Mucosa of gallbladder (tissue), 1 donor: ENCODE measurements at places on chromosomes 3 and 15. TPM values are rescaled to one million over a fixed set of nuclear protein-coding genes. Genes with fewer than 3 reads are reported as not detected.

- no peak for DNase-seq
These were observed 8.7 kb upstream of the CGNL1 start for GRCh38 chr15:57367556-57367955.

GRCh38 chr3:179452872-179453271 is 1.6 kb upstream of the GNB4 start:
- DNase-seq = no peak

The HRH1 gene
- 5.6 TPM for total RNA-seq

DNA sequence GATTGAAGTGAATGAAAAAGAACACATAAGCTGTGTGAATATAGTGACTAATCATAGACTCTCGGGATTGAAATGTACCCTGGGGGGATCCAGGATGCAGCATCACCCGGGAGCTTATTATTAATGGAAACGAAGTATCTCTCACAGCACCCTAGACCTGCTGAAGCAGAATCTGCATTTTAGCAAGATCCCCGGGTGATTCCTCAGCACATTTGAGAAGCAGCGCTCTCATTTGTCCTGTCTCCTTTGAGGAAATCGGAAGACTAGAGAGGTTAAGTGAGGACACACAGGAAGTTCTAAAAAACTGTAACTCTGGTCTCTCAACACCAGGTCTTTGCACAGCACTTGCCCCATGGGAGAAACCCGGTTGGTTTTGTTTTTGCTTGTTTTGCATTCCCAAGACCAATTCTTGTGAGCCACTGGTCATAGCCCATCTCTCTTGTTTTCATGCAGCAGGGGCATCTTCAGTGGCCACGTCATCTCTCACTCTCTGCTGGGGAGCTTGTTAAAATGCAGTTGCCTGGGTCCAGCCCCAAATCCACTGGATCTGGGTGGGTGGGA is 30.2 kb downstream of the ZNF710 start:
- DNase-seq = no peak

DNA sequence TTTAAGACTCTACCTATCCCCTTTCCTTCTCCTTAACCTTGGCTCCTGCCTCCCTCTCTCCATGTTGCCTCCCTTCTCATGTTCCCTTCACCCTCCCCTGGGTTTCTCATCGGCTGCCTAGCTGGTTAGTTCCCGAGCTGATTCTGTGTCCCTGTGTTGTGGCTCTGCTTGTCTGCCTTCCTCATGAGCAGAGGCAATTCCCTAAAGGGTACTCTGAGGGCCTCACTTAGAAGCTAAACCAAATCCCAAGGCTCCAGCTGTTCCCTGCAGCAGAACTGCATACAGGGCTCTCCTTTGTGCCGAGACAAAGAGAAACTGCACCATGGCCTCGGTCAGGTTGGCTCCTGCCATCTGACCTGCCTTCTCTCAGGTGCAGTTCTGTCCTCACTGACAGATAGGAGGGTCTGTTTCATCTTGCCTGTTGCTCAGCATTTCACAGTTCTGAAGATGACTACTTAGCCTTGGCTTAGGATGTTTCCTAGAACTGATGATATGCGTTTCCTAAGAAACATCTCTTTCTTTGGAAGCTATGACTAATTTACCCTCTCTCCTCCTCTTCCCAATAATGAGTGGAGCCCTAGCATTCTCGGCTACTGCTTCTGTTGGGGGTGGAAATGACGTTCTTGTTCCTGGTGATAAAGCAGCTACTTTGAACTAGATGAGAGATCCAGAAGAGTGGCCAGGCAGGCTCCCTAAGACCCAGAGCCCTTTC is 27.1 kb downstream of the DUOX1 start:
- DNase-seq = no peak

GRCh38 chr3:105944276-105944675 is 75.5 kb upstream of the CBLB start:
- no peak for DNase-seq

The GOLGA6B gene
- total RNA-seq = not detected

- no peak for DNase-seq
These were observed 7.7 kb upstream of the CDCP1 start for GRCh38 chr3:45153658-45154437.

- DNase-seq = peak; percentile 50
These were observed 3.4 kb downstream of the RNU6-1 start for GRCh38 chr15:67836477-67836876.

DNA sequence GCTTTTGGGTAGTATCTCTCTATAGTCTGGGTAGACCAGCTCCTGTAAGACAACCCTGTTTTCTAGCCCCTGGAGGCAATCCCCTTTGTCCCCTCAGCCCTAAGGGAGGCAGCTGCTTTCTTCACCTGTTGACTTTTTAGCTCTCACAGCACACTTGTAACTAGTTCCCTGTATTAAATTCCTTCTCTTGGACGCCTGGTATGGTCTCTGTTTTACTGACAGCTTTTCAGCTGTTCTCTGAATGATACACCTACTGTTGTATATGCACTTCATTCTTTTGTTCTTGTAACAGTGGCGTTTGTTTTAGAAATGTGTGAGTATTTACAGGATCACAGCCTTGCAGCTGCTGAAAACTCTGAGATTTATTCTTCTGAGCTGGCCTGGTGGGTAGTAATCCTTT is 413.0 kb upstream of the RBMS3 start:
- DNase-seq = no peak

DNA sequence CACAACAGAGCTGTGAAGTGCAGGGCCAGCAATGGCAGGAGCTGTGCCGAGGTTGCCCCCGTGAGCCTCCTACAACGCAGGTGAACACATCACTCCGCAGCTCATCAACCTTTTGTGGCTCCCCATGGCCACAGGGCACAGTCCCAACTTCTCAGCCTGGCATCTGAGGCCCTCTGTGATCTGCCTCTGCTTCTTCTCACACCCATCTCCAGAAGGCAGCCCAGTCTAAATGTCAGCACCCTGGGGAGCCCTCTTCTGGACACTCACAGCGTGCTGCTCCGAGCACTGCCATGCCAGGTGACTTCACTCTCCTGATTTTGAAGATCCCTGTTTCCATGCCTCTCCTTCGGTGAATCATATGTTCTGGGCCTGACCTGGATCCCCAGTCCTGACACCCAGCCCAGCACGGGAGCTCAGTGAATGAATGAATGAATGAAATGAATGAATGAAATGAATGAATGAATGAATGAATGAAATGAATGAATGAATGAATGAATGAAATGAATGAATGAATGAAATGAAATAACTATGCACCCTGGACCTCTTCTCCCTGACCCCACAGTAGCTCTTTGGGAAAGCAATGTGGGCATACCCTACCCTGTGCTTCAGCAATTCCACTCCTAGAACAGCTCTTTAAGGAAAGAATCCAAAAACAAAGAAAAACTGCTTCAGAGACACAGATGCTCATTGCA is 17.9 kb upstream of the SKIC8 start:
- DNase-seq = peak; percentile 18

DNA sequence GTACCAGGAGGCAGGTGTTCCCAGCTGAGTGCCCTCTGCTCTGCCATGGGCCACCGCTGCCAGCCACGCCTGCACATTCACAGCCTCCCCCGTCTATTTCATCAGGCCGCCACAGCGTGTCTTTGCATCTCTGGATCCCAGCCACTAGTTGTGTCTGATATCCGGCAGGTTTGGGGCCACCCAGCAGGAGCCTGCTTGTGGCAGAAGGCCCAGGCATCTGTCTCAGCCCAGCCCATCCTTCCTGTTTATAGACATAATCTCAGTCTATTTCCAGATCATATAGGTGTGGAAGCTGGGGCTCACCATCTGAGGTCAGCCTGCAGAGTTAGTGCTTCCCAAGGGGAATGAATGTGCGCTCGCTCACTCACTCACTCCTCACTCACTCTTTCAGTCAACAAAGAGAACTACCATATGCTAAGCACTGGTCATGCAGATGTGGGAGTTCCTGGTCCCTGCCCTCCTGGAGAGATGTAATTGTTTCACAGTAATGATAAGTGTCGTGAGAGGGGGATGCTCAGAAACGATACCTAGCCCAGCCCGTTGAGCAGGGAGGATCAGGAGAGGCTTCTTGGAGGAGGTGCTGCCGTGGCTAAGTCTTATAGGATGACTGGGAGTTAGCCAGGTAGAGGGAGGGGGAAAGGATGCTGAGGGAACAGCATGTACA is 60.6 kb downstream of the FGD5 start:
- peak; percentile 72 for DNase-seq

The SCN11A gene
- total RNA-seq = 0.09 TPM

GRCh38 chr15:43872416-43873020 is 45.7 kb downstream of the WDR76 start:
- peak; percentile 66 for DNase-seq

DNA sequence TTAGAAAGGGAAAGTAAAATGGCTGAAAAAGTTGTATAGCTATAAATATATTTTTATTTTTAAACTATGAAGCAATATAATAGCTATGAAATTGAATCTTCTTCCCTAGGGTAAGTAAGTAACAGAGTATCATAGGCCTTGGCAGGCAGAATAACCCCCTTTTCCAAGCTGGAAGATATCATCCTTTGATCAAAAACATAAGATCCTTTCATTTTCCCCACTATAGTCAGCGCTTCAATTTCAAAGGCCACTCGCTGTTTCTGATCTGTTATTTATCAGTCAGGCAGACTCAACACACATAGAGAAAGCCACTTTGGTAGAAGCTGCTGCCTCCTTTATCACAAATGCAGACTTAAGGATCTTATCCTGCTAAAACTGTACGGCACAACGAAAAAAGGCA is 74.0 kb upstream of the UBE2E2 start:
- no peak for DNase-seq

The RBMS3 gene
- total RNA-seq = 49.6 TPM

The BMF gene
- 36.2 TPM for total RNA-seq

The CYP1A1 gene
- 13.8 TPM for total RNA-seq

- DNase-seq = no peak
These were observed 9.6 kb upstream of the LAMP3 start for GRCh38 chr3:183172051-183172639.

GRCh38 chr15:65278480-65278879 is 8.2 kb downstream of the PARP16 start:
- DNase-seq = no peak

The GHSR gene
- total RNA-seq = not detected

The ALG3 gene
- 44.7 TPM for total RNA-seq

GRCh38 chr3:33392703-33393125 is 47.5 kb downstream of the UBP1 start:
- no peak for DNase-seq

The CLRN1 gene
- not detected for total RNA-seq

The ADAMTS17 gene
- 3.6 TPM for total RNA-seq

The ARPP21 gene
- 0.40 TPM for total RNA-seq

GRCh38 chr15:51864408-51865056 is 35.1 kb downstream of the TMOD3 start:
- DNase-seq = no peak

- no peak for DNase-seq
These were observed 26.7 kb downstream of the TKT start for GRCh38 chr3:53229171-53229570.

The FAM174B gene
- 34.4 TPM for total RNA-seq

- DNase-seq = no peak
These were observed 28.5 kb upstream of the ENTPD3 start for GRCh38 chr3:40358454-40358853.

The GOLGA6L10 gene
- total RNA-seq = 1.6 TPM

GRCh38 chr3:71489315-71489761 is 94.2 kb downstream of the FOXP1 start:
- no peak for DNase-seq

DNA sequence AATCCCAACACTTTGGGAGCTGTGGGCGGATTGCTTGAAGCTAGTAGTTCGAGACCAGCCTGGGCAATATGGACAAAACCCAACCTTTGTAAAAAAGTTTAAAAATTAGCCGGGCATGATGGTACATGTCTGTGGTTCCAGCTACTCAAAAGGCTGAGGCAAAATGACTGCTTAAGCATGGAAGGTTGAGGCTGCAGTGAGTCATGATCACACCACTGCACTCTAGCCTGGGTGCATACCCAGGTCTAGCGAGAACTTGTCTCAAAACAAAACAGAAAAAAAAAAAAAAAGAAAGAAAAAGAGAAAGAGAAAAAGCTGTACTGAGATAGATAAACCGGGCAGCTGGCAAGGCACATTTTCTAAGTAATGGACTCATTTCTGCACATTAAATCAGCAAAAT is 10.6 kb downstream of the ARPP19 start:
- no peak for DNase-seq

- DNase-seq = no peak
These were observed 519.2 kb upstream of the AGTR1 start for GRCh38 chr3:148178503-148178902.

GRCh38 chr3:49775538-49775937 is 10.8 kb downstream of the IP6K1 start:
- no peak for DNase-seq

DNA sequence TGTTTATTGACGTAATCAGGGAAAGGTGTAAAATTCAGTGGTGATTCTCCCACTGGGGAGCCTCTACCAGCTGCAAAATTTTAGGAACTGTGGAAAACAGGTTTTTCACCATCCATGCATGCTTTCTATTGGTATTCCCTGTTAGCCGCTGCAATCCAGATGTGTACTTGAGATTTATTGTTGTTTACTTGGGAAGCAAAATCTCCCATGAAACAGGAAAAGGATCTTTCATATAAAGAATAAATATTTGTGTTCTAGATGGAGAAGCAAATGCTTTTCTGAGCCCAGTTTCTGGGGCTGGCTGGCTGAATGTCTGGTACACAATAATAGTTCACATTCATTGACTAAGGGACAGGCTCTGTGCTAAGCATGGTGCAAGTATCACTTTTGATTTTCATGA is 144.6 kb upstream of the RASGRP1 start:
- DNase-seq = no peak

The TNNC1 gene
- total RNA-seq = 0.81 TPM

- no peak for DNase-seq
These were observed 55.9 kb upstream of the ABHD17C start for GRCh38 chr15:80639168-80639555.

DNA sequence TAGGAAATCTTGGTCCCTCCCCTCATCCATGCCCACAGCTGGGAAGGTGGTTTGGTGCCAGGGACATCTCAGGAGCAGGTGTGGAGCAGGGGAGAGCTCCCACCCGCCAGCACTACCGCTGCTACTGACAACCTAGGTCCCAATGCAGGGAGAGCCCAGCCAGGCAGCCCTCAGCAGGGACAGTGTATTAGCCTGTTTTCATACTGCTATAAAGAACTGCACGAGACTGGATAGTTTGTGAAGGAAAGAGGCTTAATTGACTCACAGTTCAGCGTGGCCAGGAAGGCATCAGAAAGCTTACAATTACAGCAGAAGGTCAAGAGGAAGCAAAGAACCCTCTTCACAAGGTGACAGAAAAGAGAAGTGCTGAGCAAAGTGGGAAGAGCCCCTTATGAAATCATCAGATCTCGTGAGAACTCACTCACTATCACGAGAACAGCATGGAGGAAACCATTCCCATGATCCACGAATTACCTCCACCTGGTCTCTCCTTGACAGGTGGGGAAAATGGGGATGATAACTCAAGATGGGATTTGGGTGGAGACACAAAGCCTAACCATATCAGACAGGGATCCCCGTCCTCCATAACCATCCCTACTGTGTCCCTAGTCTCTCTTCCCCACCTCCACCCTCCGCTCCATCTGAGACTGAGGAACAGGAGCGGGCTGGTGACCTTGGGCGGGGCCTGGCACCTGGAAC is 218.6 kb downstream of the TBC1D2B start:
- no peak for DNase-seq

The ZNF502 gene
- 5.5 TPM for total RNA-seq

The HTR3E gene
- not detected for total RNA-seq

GRCh38 chr3:196524527-196524926 is 9.4 kb upstream of the SMCO1 start:
- DNase-seq = no peak

GRCh38 chr3:27840807-27841594 is 118.9 kb upstream of the EOMES start:
- DNase-seq = peak; percentile 75

GRCh38 chr15:88490036-88490435 is 22.5 kb downstream of the MRPS11 start:
- DNase-seq = no peak

The ZPLD1 gene
- 14.2 TPM for total RNA-seq
